ENCODE measurements at places on chromosomes 12 and 14. TPM values are rescaled to one million over a fixed set of nuclear protein-coding genes. Genes with fewer than 3 reads are reported as not detected.

GRCh38 chr12:106141452-106141851 is 2.7 kb upstream of the NUAK1 start:
- peak overlapping the region; percentile 5 for H3K27ac ChIP-seq
- peak overlapping the region; percentile 28 for H3K4me3 ChIP-seq
- H3K4me1 ChIP-seq = peaks cover 61% of the 10 kb centered on the region
- no peaks in the 10 kb centered on the region for H3K36me3 ChIP-seq
- H3K27me3 ChIP-seq = no peaks in the 10 kb centered on the region
- no peak for DNase-seq

- peak overlapping the region; percentile 59 for H3K27ac ChIP-seq
- DNase-seq = no peak
- H3K36me3 ChIP-seq = no peaks in the 10 kb centered on the region
- H3K4me3 ChIP-seq = no peak overlapping the region
- H3K27me3 ChIP-seq = no peaks in the 10 kb centered on the region
- H3K4me1 ChIP-seq = peaks cover 60% of the 10 kb centered on the region
These were observed 15.8 kb downstream of the KRT7 start for GRCh38 chr12:52248541-52249461.

GRCh38 chr12:49882248-49882850 is 21.4 kb downstream of the FAIM2 start:
- no peaks in the 10 kb centered on the region for H3K4me1 ChIP-seq
- H3K27ac ChIP-seq = no peak overlapping the region
- no peak for DNase-seq
- no peak overlapping the region for H3K4me3 ChIP-seq

DNA sequence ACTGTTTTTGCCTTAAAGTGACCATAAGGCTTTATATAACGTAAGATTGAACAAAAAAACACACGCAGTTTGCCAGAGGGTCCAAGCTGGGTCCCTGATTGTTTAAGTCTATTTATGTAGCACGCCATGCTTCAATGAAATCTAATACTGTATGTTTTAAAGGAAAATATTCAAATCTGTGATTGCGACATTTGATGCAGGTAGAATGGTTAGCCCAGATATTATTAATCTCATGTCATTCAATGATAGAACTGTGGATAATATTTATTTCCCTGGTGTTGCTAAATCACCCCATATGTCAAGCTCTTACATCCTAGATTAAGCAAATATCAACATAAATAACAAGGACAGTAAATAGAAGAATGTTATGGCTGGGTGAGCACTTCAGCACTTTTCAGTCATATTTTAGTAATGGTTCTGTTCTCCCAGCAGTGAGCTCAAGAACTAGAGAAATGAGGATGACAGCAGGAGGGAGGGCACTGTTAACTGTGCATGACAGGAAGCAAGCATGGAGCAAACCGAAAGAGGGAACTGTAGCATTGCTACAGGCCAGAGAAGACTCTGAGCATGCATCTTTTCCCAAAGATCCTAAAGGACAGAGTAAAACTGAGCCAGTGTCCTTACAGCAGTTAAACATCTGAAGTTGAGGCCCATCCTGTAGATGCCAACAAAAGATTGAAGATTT is 465.7 kb upstream of the MGAT4C start:
- H3K27me3 ChIP-seq = no peaks in the 10 kb centered on the region
- no peaks in the 10 kb centered on the region for H3K36me3 ChIP-seq
- H3K4me1 ChIP-seq = peaks cover 32% of the 10 kb centered on the region
- H3K4me3 ChIP-seq = no peak overlapping the region
- H3K27ac ChIP-seq = no peak overlapping the region

Gene LRRC10
- total RNA-seq = not detected

DNA sequence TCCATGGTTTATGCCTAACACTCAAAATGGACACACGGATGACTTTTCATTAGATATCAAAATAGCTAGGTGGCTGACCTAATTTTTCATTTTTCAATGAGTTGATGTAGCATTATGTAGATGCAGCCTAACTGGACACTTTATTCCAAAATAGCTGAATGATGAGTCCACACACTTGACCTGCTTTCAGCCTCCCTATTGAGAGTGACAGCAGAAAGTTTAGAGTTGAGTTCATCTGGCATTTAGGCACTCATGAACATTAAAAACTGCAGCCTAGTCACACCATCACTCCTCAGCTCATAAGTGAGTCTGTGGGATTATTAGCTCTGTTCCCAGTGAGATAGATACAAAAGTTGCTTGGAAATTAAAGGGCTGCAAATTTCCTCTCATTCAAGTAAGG is 307.3 kb upstream of the PRKD1 start:
- no peak overlapping the region for H3K4me3 ChIP-seq
- H3K36me3 ChIP-seq = no peaks in the 10 kb centered on the region
- peaks cover 2% of the 10 kb centered on the region for H3K27me3 ChIP-seq
- no peak overlapping the region for H3K27ac ChIP-seq

DNA sequence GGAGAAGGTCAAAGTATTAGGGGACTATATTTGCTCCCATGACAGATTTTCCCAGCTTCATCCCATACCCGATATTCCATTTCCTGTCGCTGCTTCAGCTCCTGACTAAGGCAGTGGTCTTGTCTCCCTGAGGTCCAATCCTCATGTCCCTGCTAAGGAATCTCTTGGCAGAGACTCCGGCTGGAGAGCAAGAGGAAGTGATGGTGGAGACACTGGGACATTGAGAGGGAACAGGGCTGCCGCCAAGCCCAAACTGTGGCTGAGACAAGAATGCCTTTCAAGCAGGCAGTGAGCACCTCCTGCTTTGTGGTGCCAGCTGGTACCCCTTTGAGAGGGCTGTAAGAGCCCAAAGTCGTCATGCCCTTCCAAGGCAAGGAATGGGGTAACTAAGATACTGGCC is 5.5 kb downstream of the SP7 start:
- peaks cover 9% of the 10 kb centered on the region for H3K27me3 ChIP-seq
- no peak for DNase-seq
- no peak overlapping the region for H3K4me3 ChIP-seq
- no peaks in the 10 kb centered on the region for H3K36me3 ChIP-seq
- H3K27ac ChIP-seq = no peak overlapping the region

DNA sequence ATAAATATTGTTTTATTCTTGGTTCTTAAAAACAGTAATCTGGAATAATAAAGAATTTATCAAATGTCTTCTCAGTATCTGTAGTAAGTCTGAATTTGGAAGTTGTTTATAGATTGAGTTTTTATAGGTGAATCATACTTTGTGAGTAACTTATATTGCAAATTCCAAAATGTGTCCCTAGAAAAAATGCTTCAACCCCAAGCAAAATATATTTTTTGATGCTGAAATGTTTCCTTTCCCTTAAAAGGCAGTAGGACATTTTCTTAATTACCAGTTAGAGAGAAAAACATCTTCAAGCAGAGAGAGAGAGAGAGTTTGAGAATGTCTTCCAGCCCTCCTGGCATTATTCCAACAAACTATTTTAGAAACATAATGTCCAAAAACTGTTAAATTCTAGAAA is 37.9 kb downstream of the PELI2 start:
- no peaks in the 10 kb centered on the region for H3K27me3 ChIP-seq
- no peak overlapping the region for H3K4me3 ChIP-seq
- DNase-seq = no peak
- H3K27ac ChIP-seq = no peak overlapping the region
- H3K4me1 ChIP-seq = peaks cover 33% of the 10 kb centered on the region
